ENCODE measurements at places on chromosomes 12 and 14.

GRCh38 chr12:69238589-69239351 is 599 bp upstream of the CPSF6 start:
- DNase-seq: no peak

DNA sequence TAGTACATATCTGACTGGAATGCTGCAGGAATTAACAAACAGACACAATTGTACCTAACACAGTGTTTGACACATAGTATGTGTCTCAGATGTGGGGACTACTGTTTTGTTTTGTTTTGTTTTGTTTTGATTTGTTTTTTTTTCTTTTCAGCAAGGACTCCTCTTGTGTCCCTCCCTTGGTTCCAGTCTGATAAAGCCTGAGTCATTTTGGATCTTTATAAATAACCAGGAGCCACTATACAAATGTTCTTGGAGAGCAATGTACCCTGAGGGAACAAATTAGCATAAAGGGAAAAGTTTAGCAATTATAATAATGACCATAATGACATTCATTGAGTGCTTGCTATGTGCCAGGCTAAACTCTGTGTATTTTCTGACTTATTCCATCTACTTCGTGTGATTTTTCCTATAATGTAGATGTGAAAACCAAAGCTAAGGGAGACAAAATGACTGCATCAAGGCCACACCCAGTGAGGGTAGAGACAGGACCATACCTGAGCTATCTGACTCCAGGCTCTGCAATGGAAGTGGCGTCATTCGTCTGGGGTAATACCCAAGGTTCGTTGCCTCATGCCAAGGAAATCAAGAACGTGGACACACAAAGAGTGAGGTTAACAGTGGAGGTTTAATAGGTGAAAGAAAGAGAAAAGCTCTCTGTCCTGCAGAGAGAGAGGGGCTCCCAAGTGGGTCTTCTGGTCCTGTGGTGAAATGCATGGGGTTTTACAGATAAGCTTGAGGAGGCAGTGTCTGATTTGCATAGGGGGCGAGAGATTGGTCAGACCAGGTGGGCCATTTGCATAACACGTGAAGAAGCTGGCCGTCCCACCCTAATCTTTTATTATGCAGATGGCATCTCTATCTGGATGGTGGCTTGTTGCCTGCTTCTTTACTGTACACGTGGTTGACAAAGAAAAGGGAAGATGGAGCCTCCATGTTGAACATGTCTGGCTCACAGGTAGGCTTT is 285.5 kb upstream of the SFSWAP start:
- DNase-seq: no peak

DNA sequence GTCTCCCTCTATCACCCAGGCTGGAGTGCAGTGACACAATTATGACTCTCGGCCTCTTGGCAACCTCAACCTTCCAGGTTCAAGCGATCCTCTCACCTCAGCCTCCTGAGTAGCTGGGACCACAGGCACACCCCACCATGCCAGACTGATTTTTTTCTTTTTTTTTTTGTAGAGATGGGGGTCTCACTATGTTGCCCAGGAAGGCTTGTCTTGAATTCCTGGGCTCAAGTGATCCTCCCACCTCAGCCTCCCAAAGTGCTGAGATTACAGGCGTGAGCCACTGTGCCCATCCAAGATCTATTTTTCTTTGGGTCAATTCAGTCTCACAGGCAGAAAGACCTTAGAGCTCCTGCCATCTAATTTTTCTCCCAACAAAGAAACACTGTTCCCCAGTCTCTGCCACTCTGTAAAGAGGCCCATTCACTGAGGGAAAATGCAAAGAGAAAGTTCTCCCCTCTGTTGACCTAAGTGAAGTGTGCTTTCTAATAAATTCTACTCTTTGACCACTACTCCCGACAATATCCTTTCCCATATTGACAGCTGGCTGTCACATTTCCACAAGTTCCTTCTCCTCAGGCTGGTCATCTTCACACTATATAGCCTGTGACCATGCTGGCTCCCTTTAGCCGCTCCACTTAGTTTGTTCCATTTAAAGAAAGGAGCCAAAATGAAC is 23.3 kb downstream of the TMED8 start:
- DNase-seq: no peak

- DNase-seq: no peak
Observed at GRCh38 chr14:50417853-50418252, 21.2 kb upstream of the CDKL1 start.

DNA sequence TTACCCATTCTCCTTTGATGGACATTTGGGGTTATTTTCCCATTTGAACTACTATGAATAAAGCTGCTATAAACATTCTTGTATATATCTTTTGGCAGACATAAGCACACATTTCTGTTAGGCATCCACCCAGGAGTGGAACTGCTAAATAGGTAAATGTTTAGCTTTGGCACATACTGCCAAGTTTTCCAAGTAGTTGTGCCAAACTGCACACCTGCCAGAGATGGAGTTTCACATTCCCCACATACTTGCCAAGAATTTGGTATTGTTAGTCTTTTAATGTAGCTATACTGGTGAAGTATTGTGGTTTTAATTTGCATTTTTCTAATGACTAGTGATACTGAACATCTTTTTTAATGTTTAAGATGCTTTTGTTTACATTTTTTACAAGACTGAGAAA is 201.0 kb downstream of the GXYLT1 start:
- DNase-seq: no peak

DNA sequence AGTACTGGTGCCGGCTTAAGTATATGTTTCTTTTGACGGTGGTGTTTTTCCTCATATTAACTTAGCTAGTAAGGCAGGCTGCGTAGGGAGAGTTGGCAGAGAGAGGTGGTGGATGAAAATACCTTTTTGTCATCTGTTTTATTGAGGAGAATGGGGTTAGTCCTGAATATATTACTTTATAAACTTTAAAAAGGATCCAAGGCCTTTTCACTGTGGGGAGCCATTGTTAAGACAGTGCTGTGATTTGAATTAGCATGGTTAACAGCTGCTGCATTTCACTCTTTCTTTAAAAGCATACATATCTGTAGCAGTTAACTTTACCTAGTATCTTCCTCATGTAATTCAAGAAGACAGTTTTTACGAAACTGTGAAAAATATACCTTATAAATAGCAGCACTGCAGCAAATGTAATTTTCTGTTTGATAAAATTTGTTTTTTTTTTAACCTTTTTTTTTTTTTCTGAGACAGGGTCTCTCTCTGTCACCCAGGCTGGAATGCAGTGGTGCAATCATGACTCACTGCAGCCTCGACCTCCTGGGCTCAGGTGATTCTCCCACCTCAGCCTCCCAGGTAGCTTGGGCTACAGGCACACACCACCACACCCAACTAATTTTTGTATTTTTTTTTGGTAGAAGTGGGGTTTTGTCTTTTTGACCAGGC is 57.1 kb downstream of the AEBP2 start:
- no peak for DNase-seq

DNA sequence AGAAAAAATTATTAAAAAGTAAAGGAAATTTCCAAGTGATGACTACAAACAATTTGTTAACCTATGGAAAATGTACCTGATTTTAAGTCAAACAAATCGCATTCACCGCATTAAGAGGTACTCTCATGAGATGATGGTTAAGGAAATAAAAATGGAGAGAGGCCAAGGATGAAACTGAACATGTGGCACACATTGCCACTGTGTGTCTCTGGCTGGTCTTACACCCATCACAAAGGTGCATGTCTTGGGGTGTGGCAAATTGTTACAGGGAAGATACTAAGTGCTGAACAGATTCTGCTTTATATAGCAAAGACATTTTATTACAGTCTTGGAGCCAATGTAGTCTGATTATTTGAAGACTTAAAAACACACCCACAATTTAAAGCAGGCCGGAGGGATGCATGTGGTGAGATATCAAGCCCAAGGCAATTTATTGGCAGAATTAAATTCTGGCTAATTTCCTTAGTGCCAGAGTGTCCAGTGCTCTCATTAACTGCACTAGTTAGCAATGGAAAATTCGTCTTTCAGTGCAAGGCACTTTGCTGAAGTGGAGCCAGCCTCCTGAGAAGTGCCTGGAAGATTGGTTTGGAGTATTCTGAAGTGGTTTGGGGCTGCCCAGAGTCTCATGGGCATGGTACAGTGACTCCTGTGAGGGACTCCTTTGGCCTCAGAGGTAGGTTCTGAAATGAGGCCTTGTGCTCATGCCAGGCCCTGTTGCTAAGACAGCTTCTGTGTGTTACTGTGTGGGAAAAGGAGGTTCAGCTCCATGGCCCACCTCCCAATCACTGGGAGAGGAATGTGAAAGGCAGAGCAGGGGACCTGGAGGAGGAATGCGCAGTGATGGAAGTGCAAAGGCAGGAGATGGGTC is 166.9 kb downstream of the BRMS1L start:
- no peak for DNase-seq

Data from activated CD4-positive, alpha-beta T cell treated with anti-CD3 and anti-CD28 coated beads, Interleukin-2, amount 50 U/mL, for 4 hours (primary cell).